Lung (tissue), 17 donors: ENCODE measurements at places on chromosomes 12 and 14. TPM values are rescaled to one million over a fixed set of nuclear protein-coding genes. Genes with fewer than 3 reads are reported as not detected.

GRCh38 chr12:2341051-2341751 lies 288.4 kb downstream of the CACNA1C start:
- DNase-seq, result no peak
- H3K4me1 ChIP-seq, result peaks cover 6% of the 10 kb centered on the region
- H3K36me3 ChIP-seq, result no peaks in the 10 kb centered on the region

- no peak overlapping the region for H3K4me3 ChIP-seq
- no peaks in the 10 kb centered on the region for H3K36me3 ChIP-seq
- no peaks in the 10 kb centered on the region for H3K4me1 ChIP-seq
- H3K27me3 ChIP-seq, result no peaks in the 10 kb centered on the region
These were observed 416.6 kb downstream of the GLT1D1 start for GRCh38 chr12:129269756-129270495.

DNA sequence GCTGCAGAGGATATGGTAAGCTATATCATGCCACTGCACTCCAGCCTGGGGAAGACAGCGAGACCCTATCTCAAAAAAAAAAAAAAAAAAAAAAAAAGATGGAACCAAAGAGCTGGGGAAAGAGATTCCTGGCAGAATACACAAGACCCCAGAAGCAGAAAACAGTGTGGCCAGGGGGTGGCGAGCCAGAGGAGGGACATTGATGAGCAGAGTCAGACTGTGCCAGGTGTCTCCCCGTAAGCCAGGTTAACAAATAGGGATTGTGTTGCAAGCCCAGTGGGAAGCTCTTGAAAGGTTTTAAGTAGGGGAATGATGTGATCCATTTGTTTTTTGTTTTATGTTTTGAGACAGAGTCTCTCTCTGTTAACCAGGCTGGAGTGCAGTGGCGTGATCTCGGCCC lies 56.1 kb downstream of the FIGNL2 start:
- H3K4me3 ChIP-seq, result no peak overlapping the region
- H3K36me3 ChIP-seq, result no peaks in the 10 kb centered on the region
- no peaks in the 10 kb centered on the region for H3K4me1 ChIP-seq
- no peak overlapping the region for H3K27ac ChIP-seq

GRCh38 chr12:15171012-15171655 lies 50.1 kb downstream of the RERG start:
- no peak overlapping the region for H3K4me3 ChIP-seq
- no peak overlapping the region for H3K27ac ChIP-seq
- DNase-seq, result no peak
- no peaks in the 10 kb centered on the region for H3K4me1 ChIP-seq

Gene COX6A1
- total RNA-seq, result 370 TPM

Gene CCDC88C
- 43.7 TPM for total RNA-seq

Gene MDGA2
- not detected for total RNA-seq

Gene LMNTD1
- total RNA-seq, result 14.9 TPM

Gene YAF2
- total RNA-seq, result 27.9 TPM

Gene ANO4
- 1.6 TPM for total RNA-seq
